A673 (cell line): ENCODE measurements at places on chromosomes 12 and 14.

GRCh38 chr14:83309211-83309610 is 1775.6 kb upstream of the SEL1L start:
- DNase-seq, result no peak

DNA sequence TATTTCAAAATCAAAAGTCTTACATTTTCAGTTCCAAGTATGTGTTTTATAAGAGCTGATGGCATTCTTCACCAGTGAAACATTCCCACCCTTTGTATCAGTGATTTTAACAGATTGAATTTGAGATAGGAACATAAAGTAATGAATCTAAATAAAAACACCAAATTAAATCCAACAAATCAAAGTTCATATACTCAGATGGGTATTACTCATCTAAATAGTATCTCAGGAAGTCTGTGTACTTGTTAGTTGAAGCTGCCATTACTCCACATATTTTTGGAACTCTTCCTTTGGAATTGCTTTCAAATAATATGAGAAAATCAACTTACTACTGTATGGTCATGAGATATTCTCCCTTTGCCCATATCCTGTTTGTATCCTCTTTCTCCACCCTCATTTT is 89.1 kb downstream of the MIA2 start:
- DNase-seq, result no peak

- peak; percentile 6 for DNase-seq
Measured at GRCh38 chr12:105616971-105617540, 286.6 kb downstream of the C12orf75 start.

GRCh38 chr14:103030741-103031565 is 26.4 kb downstream of the CDC42BPB start:
- no peak for DNase-seq

DNA sequence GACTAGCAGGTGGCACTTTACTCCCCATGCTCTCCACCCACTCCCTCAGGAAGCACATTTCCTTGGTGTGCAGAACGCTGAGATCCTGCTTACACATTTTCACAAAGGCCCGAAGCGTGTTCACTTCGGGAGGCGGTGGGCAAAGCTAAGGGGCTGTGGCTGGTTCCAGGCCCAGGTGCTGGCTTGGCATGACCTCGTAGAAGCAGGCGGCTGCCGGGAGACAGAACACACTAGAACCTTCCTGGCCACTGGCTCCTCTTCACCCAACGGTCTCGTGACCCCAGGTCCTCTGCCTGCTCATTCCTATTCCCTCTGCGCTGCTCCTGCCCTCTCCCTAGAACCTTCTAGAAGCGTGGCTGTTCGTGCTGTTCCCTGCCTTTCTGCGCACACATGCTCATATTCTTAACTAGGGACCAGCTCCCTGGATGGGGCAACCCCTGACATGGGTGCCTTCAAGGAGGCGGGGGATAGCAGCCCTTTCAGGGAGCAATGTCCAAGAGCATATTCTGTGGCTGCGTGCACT is 43.3 kb downstream of the ATP23 start:
- DNase-seq, result no peak

DNA sequence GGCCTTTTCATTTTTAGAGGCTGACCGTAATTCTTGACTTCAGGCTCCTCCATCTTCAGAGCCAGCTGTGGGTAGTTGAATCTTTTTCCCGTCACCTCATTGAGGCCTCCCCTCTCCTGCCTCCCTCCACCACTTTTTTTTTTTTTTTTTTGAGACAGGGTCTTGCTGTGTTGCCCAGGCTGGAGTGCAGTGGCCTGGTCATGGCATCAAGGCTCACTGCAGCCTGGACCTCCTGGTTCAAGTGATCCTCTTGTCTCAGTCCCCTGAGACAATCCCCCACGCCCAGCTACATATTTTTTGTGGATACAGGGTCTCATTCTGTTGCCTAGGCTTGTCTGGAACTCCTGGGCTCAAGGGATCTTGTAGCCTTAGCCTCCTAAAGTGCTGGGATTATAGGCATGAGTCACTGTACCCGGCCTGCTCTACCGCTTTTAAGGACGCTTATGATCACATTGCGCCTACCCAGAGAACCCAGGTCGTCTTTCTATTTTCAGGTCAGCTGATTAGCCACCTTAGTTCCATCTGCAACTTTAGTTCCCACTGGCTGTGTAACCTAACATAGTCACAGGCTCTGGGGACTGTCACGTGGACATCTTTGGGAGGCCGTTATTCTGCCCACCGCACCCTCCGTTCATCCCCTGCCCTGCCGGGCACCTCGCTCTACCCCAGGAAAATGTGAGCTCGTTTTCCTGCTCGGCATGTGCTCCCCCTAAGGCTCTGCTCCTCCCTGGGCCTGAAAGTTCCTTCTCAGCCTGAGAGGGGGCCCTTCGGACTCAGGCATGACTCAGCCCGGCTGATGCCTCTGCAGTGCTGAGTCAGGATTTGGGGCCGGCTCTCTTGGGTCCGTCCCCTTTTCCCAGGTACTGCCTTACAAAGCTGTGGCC is 13.4 kb downstream of the TNFAIP2 start:
- DNase-seq, result peak; percentile 67

- DNase-seq, result no peak
Measured at GRCh38 chr14:74868739-74869138, 7.2 kb downstream of the PROX2 start.

DNA sequence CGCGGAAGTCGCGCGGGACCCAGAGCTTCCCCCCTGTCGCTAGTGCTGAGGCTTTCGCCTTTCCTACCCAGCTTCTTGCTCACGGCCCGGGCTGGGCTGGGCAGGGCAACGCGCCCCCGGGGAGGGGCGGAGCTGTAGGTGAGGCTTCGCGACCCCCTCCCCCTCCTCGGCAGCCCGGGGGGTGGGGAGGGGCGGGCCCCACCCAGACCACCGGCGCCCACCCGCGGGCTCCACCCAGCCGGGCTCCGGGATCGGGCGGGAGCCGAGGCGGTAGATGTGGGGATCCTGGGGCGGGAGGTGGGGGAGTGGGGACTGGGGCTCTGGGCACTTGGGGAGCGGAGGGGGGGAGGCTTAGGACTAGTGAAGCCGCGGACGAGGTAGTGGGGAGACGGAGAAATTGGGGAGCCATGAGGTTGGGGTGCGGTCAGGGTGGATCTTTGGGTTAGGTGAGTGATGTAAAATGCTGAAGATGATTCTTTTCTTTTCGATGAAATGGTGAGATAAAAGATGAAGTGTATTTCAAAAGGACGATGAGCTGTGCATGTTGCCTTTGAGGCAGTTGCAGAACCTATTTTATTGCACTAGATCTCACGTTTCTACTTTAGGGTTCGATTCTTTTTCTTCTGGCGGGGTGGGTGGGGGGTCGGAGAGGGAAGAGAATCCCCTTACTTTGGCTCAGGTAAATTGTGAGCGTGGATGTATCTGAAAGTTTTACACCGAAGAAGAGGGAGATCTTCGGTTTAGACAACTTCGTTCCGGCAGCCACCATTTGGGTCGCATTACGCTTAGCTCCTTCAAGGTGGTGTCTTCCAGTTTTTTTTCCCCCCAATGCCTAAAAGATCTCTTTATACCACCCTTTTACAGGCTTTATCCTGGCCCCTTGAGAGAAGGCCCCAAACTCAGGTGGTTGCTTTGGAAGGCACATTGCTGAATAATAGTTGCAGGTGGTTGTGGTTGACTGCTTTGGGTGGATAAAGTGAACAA is 619 bp downstream of the ERC1 start:
- DNase-seq, result peak; percentile 22

DNA sequence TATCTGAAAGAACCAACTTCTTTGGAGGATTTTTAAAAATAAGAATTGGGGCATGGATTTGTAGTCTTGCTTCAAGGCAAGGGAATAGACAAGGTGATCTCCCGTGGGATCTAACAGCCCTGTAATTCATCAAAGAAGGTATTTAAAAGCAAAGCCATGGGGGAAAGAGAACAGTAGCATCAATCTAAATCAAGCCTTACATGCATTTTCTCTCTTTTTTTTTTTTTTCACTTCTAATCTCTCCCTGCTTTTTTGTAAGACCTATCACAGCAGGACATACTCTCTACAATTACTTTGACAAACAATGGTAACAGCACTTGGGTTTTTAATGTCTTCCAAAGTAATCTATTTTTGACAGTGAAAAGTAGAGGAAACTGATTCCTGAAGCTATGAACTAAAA is 367.9 kb downstream of the PAWR start:
- DNase-seq, result no peak
